Testis (tissue), 5 donors: ENCODE measurements at places on chromosomes 4 and X. TPM values are rescaled to one million over a fixed set of nuclear protein-coding genes. Genes with fewer than 3 reads are reported as not detected.

Gene MORC4
- 51.9 TPM for total RNA-seq

Gene VSIG4
- total RNA-seq: 19.9 TPM

DNA sequence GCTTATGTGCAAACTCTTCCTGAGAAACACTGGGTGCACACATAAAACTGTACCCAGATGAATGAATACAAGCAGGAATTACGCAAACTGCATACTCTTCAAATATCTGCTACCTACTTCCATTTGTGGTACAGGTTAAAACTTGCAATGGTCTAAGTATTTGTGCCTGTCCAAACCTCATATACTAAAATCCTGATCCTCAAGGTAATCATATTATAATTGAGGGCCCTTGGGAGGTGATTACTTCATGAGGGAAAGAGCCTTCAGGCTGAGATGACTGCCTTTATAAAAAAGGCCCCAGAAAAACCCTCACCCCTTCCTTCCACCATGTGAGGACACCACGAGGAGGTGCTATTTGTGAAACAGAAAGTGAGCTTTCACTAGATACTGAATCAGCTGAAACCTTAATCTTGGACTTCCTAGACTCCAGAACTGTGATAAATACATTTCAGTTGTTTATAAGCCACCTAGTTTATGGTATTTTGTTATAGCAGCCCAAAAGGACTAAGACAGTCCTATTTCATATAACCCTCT is 1977.2 kb downstream of the PCDH7 start:
- no peaks in the 10 kb centered on the region for H3K27me3 ChIP-seq
- no peak overlapping the region for H3K4me3 ChIP-seq
- H3K4me1 ChIP-seq: no peaks in the 10 kb centered on the region
- no peaks in the 10 kb centered on the region for H3K36me3 ChIP-seq

Gene SPANXN2
- not detected for total RNA-seq

GRCh38 chr4:173590697-173591096 is 60.7 kb upstream of the HAND2 start:
- H3K4me1 ChIP-seq: no peaks in the 10 kb centered on the region
- H3K4me3 ChIP-seq: no peak overlapping the region
- no peak for DNase-seq
- H3K27me3 ChIP-seq: no peaks in the 10 kb centered on the region

Gene PTPN13
- 48.9 TPM for total RNA-seq

GRCh38 chr4:170325599-170325998 is 235.8 kb upstream of the AADAT start:
- no peak for DNase-seq
- no peaks in the 10 kb centered on the region for H3K36me3 ChIP-seq
- H3K4me3 ChIP-seq: no peak overlapping the region
- no peaks in the 10 kb centered on the region for H3K4me1 ChIP-seq
- H3K27ac ChIP-seq: no peak overlapping the region
- H3K27me3 ChIP-seq: no peaks in the 10 kb centered on the region

DNA sequence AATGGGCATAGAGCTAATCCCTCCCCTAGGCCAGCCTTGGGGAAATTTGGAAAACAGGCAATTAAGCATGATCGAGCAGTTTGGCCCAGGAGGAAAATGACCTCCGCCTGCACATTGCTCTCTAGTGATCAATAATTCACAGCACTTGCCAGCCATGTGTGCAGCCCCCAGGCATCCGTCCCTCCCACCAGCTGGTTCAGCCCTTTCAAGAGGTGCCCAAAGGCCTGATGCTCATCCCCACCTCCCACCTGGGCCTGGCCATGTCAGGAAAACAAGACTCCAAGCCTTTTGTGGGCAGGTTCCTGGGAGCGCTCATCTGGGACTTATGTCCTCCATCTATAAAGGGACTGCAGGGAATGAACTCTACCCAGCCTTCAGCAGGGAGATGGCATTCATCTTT is 17.5 kb upstream of the PPP2R2C start:
- H3K27ac ChIP-seq: no peak overlapping the region
- DNase-seq: no peak
- H3K36me3 ChIP-seq: no peaks in the 10 kb centered on the region

- peak overlapping the region; percentile 81 for H3K4me3 ChIP-seq
- peak; percentile 59 for DNase-seq
- peaks cover 19% of the 10 kb centered on the region for H3K4me1 ChIP-seq
- peak overlapping the region; percentile 88 for H3K27ac ChIP-seq
- no peaks in the 10 kb centered on the region for H3K27me3 ChIP-seq
Measured at GRCh38 chr4:54231768-54232688, 2.9 kb downstream of the PDGFRA start.

Gene IL2
- not detected for total RNA-seq

Gene HPGDS
- total RNA-seq: 0.39 TPM

GRCh38 chrX:100447655-100448397 is 37.8 kb upstream of the PCDH19 start:
- H3K4me1 ChIP-seq: no peaks in the 10 kb centered on the region
- H3K27ac ChIP-seq: no peak overlapping the region
- H3K36me3 ChIP-seq: no peaks in the 10 kb centered on the region

Gene XAGE2
- not detected for total RNA-seq
